ENCODE measurements at places on chromosomes 6 and 20. TPM values are rescaled to one million over a fixed set of nuclear protein-coding genes. Genes with fewer than 3 reads are reported as not detected.

EYS gene
- polyA plus RNA-seq, result 0.38 TPM

HEY2 gene
- not detected for polyA plus RNA-seq

COL9A1 gene
- polyA plus RNA-seq, result 1.8 TPM

IPCEF1 gene
- polyA plus RNA-seq, result 3.9 TPM

PET117 gene
- 39.0 TPM for polyA plus RNA-seq

COL19A1 gene
- polyA plus RNA-seq, result 0.24 TPM

CD24 gene
- 2,264 TPM for polyA plus RNA-seq

FAXC gene
- polyA plus RNA-seq, result 130 TPM

MCHR2 gene
- polyA plus RNA-seq, result not detected

CDSN gene
- polyA plus RNA-seq, result not detected

NPEPL1 gene
- 81.9 TPM for polyA plus RNA-seq

ESR1 gene
- 0.14 TPM for polyA plus RNA-seq

WFDC2 gene
- not detected for polyA plus RNA-seq

DLL1 gene
- 24.6 TPM for polyA plus RNA-seq

C20orf204 gene
- polyA plus RNA-seq, result 6.0 TPM

PBOV1 gene
- not detected for polyA plus RNA-seq

VIP gene
- polyA plus RNA-seq, result not detected

GGTLC1 gene
- not detected for polyA plus RNA-seq

FAM83B gene
- polyA plus RNA-seq, result not detected

PNISR gene
- 391 TPM for polyA plus RNA-seq

DAAM2 gene
- 0.62 TPM for polyA plus RNA-seq

RHAG gene
- polyA plus RNA-seq, result not detected

KCNK5 gene
- polyA plus RNA-seq, result not detected

DEFB132 gene
- not detected for polyA plus RNA-seq

PEDS1 gene
- polyA plus RNA-seq, result 10.0 TPM

ZFAND3 gene
- polyA plus RNA-seq, result 27.1 TPM

PAX1 gene
- polyA plus RNA-seq, result not detected

ECT2L gene
- polyA plus RNA-seq, result not detected
